Activated T-helper 17 cell treated with anti-CD3 and anti-CD28 coated beads, Interleukin-2, amount 50 U/mL, for 72 hours (primary cell): ENCODE measurements at places on chromosomes 3 and 15. TPM values are rescaled to one million over a fixed set of nuclear protein-coding genes. Genes with fewer than 3 reads are reported as not detected.

DNA sequence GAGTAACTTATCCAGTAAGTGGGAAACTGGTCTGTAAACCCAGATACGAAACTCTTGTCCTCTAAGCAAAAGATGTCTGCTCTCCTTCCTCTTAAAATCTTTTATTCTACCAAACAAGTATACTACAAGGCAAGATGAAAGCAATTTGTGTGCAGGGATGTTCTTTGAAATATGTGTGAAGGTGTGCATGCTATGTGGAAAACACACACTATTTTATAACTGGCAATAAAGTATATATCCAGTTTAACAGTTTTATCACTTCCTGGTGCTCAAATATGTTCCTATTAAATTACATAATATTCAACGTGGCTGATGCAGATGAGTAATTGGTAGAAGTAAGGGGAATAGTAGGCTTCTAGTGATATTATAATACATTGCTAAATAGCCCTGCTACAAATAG is 566.5 kb downstream of the ROBO2 start:
- no peak for ATAC-seq

- ATAC-seq = no peak
Observed at GRCh38 chr3:115547207-115547606, 76.1 kb upstream of the GAP43 start.

DNA sequence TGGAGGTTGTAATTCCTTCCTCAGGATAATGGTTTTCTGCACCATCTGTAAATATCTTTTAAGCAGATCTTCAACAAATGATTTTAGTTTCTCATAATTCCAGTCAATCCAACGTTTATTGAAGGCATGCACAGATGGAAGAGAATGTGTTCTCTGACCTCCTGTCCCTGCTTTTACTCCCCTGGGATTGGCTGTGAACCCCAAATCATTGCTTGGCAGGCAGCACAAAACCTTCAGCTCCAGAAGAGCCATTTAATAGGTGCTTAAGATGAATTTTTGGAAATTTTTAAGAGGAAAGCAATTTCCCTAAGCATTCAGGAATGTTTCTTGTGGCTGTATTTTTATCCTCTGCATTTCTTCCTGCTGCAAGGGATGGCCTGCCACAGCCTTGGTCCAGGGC is 25.5 kb upstream of the THSD4 start:
- ATAC-seq = no peak

- ATAC-seq = no peak
Observed at GRCh38 chr3:137509354-137510045, 254.6 kb upstream of the SOX14 start.

DNA sequence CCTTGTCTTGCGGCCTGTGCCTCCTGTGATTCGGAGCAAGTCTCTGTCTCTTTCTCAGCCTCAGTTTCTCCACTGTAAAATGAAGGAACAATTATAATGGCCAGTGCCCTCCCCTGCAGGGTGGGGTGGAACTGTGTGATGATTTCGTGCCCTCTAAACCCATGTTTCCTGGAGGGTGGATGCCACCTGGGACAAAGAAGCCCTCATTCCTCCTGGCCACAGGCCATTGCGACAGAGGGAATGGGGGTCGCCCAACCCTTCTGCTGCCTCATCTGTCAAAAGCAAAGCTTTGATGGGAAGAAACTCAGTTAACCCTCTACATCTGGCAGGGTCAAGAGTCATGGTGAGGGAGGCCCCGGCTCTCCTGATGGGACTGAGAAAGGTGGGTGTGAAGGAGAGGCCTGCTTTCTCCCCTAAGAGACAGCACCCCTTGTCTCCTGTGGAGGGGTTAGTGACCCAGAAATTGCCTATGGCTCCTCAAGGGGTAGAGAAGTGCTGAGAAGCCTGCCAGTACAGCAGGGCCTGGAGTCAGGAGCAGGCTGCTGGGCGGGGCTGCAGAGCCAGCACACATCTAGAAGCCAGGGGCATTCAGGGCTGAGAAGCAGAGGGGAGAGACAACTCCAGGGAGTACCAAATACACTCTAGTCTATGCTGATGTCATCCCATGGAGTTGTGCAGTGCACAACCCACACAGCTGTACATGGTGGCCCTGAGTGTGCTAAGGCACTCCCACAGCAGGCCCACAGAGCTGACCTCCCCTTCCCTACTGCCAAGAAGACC is 61.0 kb downstream of the PLXNA1 start:
- no peak for ATAC-seq

- no peak for ATAC-seq
Observed at GRCh38 chr15:101469520-101470288, 19.8 kb downstream of the PCSK6 start.

- no peak for ATAC-seq
Observed at GRCh38 chr15:45527086-45527485, 4.5 kb upstream of the SLC30A4 start.

NEIL1 gene
- 56.7 TPM for total RNA-seq
